ENCODE measurements at places on chromosomes 12 and 14.
A peak's percentile ranks its signal among the peaks of the same experiment; 100 is the strongest.

- no peak for DNase-seq
- H3K36me3 ChIP-seq = no peaks in the 10 kb centered on the region
- no peaks in the 10 kb centered on the region for H3K27me3 ChIP-seq
Observed at GRCh38 chr12:66290716-66291200, 11.5 kb upstream of the HELB start.

GRCh38 chr14:87113286-87113685 is 879.7 kb downstream of the GALC start:
- H3K36me3 ChIP-seq = no peaks in the 10 kb centered on the region
- H3K4me1 ChIP-seq = no peaks in the 10 kb centered on the region
- no peak for DNase-seq
- no peak overlapping the region for H3K4me3 ChIP-seq
- H3K27me3 ChIP-seq = no peaks in the 10 kb centered on the region

- no peak overlapping the region for H3K27ac ChIP-seq
- H3K4me1 ChIP-seq = no peaks in the 10 kb centered on the region
- H3K27me3 ChIP-seq = no peaks in the 10 kb centered on the region
- no peaks in the 10 kb centered on the region for H3K36me3 ChIP-seq
- no peak overlapping the region for H3K4me3 ChIP-seq
Observed at GRCh38 chr14:26070443-26070842, 527.4 kb downstream of the NOVA1 start.

DNA sequence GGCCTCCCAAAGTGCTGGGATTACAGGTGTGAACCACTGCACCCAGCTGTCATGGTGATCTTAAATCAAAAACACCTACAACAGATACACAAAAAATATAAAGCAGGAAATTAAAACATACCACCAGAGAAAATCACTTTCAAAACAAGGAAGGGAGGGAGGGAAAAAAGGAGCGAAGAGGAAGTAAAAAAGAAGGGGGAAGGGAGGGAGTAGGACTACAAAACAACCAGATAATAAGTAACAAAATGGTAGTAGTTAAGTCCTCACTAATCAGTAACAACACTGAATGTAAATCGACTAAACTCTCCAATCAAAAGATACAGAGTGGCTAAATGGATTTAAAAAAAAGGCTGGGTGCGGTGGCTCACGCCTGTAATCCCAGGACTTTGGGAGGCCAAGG is 89.0 kb downstream of the SH2B3 start:
- no peak for DNase-seq
- no peak overlapping the region for H3K4me3 ChIP-seq
- H3K27ac ChIP-seq = no peak overlapping the region
- no peaks in the 10 kb centered on the region for H3K27me3 ChIP-seq

DNA sequence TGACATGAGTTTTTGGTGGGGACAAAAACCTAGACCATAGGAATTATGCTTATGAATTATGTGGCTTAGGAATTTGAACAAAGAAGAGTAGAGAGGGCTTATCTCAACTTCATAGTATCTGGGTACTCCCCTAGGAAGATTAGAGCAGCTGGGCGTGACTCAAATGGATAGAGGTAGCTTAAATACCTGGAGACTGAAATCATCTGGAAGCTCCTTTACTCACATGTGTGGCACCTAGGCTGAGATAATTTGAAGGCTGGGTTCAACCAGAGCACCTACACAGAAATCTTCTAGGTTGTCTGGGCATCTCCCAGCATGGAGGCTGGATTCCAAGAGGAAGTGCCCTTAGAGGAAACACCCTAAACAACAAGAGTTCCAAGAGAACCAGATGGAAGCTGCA is 393.9 kb downstream of the ADAMTS20 start:
- no peaks in the 10 kb centered on the region for H3K36me3 ChIP-seq
- no peaks in the 10 kb centered on the region for H3K27me3 ChIP-seq
- H3K27ac ChIP-seq = no peak overlapping the region
- H3K4me1 ChIP-seq = no peaks in the 10 kb centered on the region
- DNase-seq = no peak
- no peak overlapping the region for H3K4me3 ChIP-seq

GRCh38 chr12:49832836-49833421 is 4.7 kb upstream of the NCKAP5L start:
- peaks cover 8% of the 10 kb centered on the region for H3K4me1 ChIP-seq
- H3K4me3 ChIP-seq = no peak overlapping the region
- DNase-seq = no peak
- no peaks in the 10 kb centered on the region for H3K27me3 ChIP-seq

DNA sequence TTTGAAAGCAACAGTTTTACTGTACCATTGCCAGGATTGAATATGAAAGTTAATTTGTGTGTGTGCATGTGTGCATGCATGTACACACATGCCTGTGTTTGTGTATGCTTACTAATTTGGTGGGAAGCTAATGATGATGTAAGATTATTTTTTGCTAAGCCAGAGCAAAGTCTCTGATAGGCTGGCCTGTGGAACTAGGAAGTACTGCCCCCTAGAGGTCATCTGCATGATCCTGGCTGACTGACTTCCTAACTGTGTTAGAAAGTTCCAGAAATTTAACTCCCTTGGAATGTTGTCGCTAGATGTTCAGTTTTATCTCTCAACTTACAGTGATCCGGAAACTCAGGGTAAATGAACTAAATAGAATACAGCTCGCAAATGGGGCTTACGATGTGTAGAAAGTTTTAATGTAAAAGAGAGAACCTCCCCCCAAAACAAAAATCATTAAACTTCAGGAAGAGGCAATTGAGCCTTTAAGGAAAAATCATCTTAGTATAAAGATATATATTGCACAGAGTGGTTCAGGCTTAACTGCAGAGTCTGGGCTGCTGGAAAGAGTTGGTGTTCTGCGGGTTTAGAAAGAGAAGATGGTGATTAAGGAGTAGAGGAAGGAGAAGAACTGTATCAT is 34.3 kb upstream of the SLC38A1 start:
- no peak overlapping the region for H3K27ac ChIP-seq
- H3K4me1 ChIP-seq = no peaks in the 10 kb centered on the region
- H3K27me3 ChIP-seq = no peaks in the 10 kb centered on the region
- no peaks in the 10 kb centered on the region for H3K36me3 ChIP-seq
- peak; percentile 39 for DNase-seq

DNA sequence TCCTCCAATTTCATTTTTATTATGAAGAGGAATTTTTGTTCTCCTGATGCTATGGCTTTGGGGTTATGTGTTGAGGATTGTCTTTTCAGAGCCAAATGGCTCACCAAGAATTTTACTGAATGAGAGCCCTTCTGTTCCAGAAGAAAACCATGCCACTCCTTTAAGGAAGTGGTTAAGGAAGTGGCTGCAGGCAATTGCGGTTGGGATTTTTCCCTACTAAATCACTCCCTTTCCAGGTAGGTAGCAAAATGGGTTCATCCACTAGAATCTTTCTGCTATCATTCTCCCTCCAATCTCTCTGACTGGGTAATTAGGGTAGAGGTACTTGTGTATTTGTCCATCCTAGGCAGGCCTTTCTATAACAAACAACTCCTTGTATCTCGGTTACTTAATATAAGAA is 163.1 kb downstream of the TTC8 start:
- H3K36me3 ChIP-seq = no peaks in the 10 kb centered on the region
- no peaks in the 10 kb centered on the region for H3K27me3 ChIP-seq
- H3K4me1 ChIP-seq = no peaks in the 10 kb centered on the region

- no peak overlapping the region for H3K4me3 ChIP-seq
- peaks cover 98% of the 10 kb centered on the region for H3K36me3 ChIP-seq
- no peaks in the 10 kb centered on the region for H3K27me3 ChIP-seq
- no peaks in the 10 kb centered on the region for H3K4me1 ChIP-seq
- H3K27ac ChIP-seq = no peak overlapping the region
Observed at GRCh38 chr12:98727196-98727595, 82.1 kb downstream of the APAF1 start.

- no peaks in the 10 kb centered on the region for H3K27me3 ChIP-seq
- no peaks in the 10 kb centered on the region for H3K4me1 ChIP-seq
- H3K36me3 ChIP-seq = peaks cover 2% of the 10 kb centered on the region
Observed at GRCh38 chr12:57320639-57321038, 69.7 kb upstream of the STAC3 start.

DNA sequence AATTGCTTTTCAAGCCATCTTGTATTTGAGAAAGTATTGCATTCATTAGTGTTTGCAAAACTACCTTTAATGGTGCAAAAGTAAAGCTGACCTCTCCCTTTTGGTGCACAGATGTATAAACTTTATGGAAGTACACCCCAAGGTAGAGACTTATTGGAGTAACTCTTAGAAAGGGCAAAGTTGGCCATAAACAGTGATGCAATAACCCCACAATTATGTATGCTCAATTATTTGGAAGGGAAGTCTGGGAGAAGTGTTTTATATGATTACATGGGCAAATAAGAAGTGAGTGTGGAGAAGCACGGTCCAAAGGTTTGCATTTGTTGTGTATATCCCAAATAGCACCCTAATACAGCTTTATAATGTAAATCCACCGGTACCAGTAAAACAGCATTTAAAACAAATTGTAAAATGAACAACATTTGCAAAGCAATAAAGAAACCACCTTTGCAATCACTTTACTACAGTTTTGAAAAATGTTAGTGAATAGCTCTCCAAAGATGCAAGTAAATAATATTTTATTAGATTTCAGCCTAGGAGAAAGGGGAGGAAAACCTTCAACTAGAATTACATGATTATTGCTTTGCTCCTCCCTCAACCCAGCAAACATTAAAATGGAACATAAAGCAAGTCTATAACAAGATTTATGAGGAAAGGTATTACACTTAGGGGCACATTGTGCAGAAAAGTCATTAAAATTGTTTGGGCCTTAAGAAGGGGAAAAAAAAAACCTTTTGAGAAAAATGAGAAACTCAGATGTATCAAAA is 70.5 kb downstream of the HMGA2 start:
- H3K27ac ChIP-seq = no peak overlapping the region
- no peak overlapping the region for H3K4me3 ChIP-seq
- H3K36me3 ChIP-seq = no peaks in the 10 kb centered on the region
- DNase-seq = no peak
- H3K27me3 ChIP-seq = no peaks in the 10 kb centered on the region
- H3K4me1 ChIP-seq = peaks cover 14% of the 10 kb centered on the region

DNA sequence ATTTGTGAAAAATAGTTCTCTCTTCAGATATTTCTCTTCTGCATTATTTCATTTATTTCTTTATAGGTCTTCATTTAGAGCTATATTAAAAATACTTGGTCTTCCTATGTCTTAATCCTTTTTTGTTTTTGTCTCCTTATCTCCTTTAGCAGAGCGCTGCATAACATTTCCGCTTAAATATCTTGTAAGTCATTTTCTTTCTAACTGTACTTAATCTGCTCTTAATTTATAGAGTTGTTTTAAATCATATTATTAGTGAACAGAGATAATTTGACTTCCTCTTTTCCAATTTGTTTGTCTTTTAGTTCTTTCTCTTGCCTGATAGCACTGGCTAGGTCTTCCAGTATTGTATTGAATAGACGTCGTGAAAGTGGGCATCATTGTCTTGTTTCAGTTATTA is 18.0 kb downstream of the LUM start:
- no peaks in the 10 kb centered on the region for H3K27me3 ChIP-seq
- no peak overlapping the region for H3K27ac ChIP-seq
- no peak overlapping the region for H3K4me3 ChIP-seq
- H3K36me3 ChIP-seq = no peaks in the 10 kb centered on the region
- DNase-seq = no peak

GRCh38 chr12:68237078-68237477 is 11.5 kb upstream of the IL26 start:
- H3K4me1 ChIP-seq = peaks cover 14% of the 10 kb centered on the region
- DNase-seq = no peak
- peak overlapping the region; percentile 75 for H3K27ac ChIP-seq
- no peaks in the 10 kb centered on the region for H3K27me3 ChIP-seq

GRCh38 chr12:6692888-6693287 is 3.7 kb upstream of the ZNF384 start:
- DNase-seq = no peak
- H3K36me3 ChIP-seq = no peaks in the 10 kb centered on the region
- H3K27me3 ChIP-seq = peaks cover 6% of the 10 kb centered on the region
- H3K27ac ChIP-seq = no peak overlapping the region

- H3K4me1 ChIP-seq = peaks cover 25% of the 10 kb centered on the region
- no peak for DNase-seq
- H3K27me3 ChIP-seq = no peaks in the 10 kb centered on the region
- H3K27ac ChIP-seq = peak overlapping the region; percentile 79
- H3K36me3 ChIP-seq = peaks cover 13% of the 10 kb centered on the region
Observed at GRCh38 chr12:32559434-32559833, 119.7 kb upstream of the DNM1L start.

GRCh38 chr12:115011703-115012102 is 327.7 kb upstream of the TBX3 start:
- no peak overlapping the region for H3K4me3 ChIP-seq
- H3K27me3 ChIP-seq = peaks cover 2% of the 10 kb centered on the region
- H3K36me3 ChIP-seq = no peaks in the 10 kb centered on the region
- no peaks in the 10 kb centered on the region for H3K4me1 ChIP-seq
- DNase-seq = no peak
- H3K27ac ChIP-seq = no peak overlapping the region

DNA sequence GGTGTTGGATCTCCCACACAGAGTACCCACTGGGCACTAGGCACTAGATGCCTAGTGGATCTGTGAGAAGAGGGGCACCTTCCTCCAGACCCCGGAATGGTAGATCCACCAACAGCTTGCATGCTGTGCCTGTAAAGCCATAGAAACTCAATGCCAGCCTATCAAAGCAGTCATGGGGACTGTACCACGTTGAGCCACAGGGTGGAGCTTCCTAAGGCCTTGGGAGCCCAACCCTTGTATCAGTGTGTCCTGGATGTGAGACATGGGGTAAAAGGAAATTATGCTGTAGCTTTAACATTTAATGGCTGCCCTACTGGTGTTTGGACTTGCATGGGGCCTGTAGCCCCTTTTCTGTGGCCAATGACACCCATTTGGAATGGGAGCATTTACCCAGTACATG is 1024.9 kb downstream of the TMEM121 start:
- no peaks in the 10 kb centered on the region for H3K4me1 ChIP-seq
- no peak overlapping the region for H3K4me3 ChIP-seq
- no peak for DNase-seq
- no peak overlapping the region for H3K27ac ChIP-seq
- H3K36me3 ChIP-seq = no peaks in the 10 kb centered on the region

- peaks cover 13% of the 10 kb centered on the region for H3K4me1 ChIP-seq
- H3K4me3 ChIP-seq = no peak within 1 kb of the TSS
- no peaks in the 10 kb centered on the region for H3K36me3 ChIP-seq
- no peak within 1 kb of the TSS for H3K27ac ChIP-seq
Observed at GRCh38 chr12:54000116-54001114, at the start of gene HOXC9. Gene HOXC9, plus strand, starts transcription at chr12:54000161. Its CDS starts 28 bp downstream, at chr12:54000189.

DNA sequence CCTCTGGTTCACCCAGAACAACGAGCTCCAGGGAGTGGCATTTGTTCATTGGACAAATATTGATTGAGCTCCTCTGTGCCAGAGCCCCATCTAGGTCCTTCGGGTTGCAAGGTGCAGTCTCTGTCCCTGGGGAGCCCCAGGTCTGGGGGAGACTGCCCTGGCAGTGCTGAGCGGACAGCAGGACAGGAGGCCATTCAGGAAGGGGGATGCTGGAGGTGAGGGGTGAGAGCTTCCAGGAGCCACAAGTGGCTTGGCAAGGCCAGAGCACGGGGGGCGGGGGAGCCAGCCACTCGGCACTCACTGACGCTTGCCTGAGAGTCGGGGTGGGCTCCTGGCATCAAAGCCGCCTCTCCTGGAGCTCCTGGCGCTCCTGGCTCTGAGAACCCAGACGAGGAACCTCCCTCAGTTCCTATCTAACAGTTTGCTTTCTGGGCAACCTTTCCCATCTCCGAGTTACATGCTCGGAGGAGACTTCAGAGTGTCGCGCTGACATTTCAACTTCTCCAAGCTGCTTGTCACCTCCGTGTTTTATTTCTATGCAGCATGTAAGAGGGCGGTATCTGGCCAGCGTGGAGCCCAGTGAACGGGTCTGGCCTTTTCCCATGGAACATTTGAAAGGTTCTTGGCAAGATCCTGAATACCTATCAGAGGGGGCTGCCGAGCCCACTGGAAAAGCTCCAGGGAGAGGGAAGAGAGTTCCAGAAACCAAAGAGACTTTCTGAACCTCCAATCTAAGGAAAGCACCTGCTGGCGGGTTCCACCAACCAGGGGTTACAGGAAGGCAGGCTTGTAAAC is 62.0 kb upstream of the BCL11B start:
- H3K36me3 ChIP-seq = no peaks in the 10 kb centered on the region
- H3K4me3 ChIP-seq = no peak overlapping the region
- H3K4me1 ChIP-seq = no peaks in the 10 kb centered on the region
